ENCODE measurements at places on chromosomes 5 and 9.
A peak's percentile ranks its signal among the peaks of the same experiment; 100 is the strongest.

DNA sequence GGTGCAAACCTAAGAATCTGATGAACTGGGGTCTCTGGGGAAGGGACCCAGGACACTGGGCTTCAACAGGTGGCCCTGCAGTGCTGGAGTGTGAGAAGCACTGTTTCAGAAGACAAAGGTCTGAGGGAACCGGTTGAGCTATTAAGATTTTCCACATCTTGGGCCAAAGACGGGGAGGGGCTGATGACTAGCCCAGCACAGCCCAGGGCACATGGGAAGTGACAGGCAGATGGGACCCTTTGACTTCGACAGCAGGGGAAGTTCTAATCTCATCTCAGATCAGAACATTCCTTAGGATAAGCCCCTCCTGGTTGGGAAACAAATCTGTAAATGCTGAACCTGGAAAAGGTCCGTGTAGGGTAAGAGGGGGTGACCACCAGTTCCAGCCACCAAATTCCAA lies 67.4 kb downstream of the RAPGEF1 start:
- DNase-seq = no peak
- peak overlapping the region; percentile 37 for H3K27ac ChIP-seq
- H3K4me1 ChIP-seq = peaks cover 55% of the 10 kb centered on the region
- no peak overlapping the region for H3K4me3 ChIP-seq
- H3K27me3 ChIP-seq = no peaks in the 10 kb centered on the region

GRCh38 chr9:109787735-109788134 lies 7.7 kb downstream of the PALM2AKAP2 start:
- no peak for DNase-seq
- H3K27me3 ChIP-seq = no peaks in the 10 kb centered on the region
- no peaks in the 10 kb centered on the region for H3K36me3 ChIP-seq
- H3K27ac ChIP-seq = no peak overlapping the region

- H3K27me3 ChIP-seq = no peaks in the 10 kb centered on the region
- no peaks in the 10 kb centered on the region for H3K36me3 ChIP-seq
- no peak overlapping the region for H3K27ac ChIP-seq
- DNase-seq = no peak
Observed at GRCh38 chr5:143318270-143318669, 85.2 kb downstream of the NR3C1 start.

DNA sequence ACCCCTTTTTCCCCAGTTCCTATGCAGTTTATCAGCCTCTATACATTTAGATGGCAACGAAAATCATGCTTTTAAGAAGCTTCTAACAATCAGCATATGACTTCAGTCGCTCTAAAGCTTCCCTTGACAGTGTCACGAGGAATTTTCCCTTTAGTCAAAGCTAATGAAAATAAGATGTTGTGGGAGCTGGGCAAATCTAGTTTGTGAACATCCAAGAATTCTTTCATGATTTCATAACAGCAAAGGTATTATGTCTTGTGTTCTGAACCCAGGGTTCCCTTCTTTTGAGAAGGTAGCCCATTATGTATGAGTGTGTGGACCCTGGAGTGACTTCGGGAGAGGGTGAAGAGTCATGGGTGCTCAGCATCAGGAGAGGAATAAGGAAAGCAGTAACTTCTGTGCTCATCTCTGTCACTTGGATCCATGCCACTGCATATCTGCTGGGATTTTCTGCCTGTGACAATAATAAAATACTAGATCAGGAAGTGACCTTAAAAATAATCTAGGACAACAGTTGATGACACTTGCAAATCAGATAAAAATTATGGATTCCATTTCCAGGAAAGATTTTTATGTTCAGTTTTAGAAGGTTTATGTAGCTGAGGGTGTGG lies 102.4 kb downstream of the PCSK1 start:
- no peaks in the 10 kb centered on the region for H3K36me3 ChIP-seq
- H3K4me1 ChIP-seq = peaks cover 10% of the 10 kb centered on the region
- H3K27me3 ChIP-seq = no peaks in the 10 kb centered on the region
- H3K4me3 ChIP-seq = no peak overlapping the region
- no peak overlapping the region for H3K27ac ChIP-seq

DNA sequence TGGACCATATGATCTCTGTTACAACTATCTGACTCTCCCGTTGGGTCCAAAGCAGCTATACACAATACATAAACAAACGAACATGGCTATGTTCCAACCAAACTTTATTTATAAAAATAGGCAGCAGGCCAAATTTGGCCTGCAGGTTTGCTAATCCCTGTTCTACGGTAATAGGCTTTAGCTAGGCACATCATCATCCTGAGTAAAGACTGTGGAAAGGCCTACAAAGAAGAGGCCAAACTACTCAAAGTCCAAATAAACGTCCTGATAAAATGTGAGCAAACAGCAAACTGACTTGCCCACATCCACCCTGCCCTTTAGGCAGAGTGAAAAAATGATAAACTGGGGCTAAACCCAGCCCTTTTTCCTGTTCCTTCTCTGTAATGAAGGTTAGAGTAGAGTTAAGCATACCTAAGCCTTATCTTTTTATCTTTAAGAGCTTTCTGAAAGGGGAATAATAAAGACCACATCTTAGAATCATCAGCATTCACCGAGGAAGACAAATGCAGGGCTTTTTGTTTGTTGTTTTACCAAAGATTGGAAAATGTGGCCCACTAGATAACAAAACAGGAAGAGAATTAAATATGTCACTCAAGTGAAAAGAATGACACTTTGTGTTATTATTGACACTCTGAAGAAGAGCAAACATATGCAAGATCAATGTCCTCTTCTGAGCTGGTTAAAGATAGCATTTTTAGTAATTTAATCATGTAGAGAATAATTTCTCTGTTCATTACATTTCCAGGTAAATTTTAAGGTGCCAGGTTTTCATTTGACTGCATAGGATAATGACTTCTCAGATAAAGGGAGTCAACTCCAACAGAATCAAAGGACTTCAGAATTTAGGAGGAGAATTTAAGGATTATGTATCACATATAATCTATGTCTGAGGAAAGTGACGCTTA lies 160.0 kb upstream of the GNA14 start:
- no peaks in the 10 kb centered on the region for H3K27me3 ChIP-seq
- H3K36me3 ChIP-seq = no peaks in the 10 kb centered on the region
- no peak overlapping the region for H3K4me3 ChIP-seq
- DNase-seq = no peak

GRCh38 chr9:94096819-94097577 lies 12.7 kb downstream of the PTPDC1 start:
- H3K36me3 ChIP-seq = no peaks in the 10 kb centered on the region
- H3K4me3 ChIP-seq = no peak overlapping the region
- no peak for DNase-seq
- no peak overlapping the region for H3K27ac ChIP-seq

DNA sequence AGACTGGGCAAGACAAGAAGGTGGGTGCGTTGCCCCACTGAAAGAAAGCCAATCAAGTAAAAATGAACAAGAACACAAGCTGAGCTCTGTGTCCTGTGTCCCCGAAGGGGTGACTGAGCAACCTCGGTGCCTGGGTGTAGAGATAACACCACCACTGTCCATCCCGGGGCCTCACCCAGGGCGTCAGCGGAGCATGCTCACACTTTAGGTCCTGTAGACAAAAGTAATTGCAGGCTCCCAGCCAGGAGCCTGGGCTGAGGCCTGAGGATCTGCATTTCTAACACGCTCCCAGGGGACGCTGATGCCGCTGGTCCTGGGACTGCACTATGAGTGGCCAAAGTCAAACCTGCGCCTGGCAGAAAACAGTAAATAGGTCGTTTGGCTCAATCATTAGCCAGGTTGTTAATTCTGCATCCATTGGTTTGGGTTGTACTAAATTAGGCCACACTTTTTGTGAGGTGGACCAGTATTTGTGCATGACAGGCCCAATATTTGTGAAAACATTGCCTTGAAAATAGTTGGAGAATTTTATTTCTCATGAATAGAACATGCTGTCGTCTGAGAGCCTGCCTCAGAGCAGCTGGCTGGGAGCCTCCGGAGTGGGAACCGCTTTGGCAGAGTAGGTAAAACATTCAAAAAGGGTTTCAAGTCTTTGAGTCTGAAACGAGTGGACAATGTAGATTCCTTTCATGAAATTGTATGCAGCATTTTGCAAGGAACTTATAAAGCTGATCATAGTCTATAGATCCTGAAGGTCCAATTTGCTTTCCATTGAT lies 38.3 kb downstream of the ANKRD33B start:
- H3K4me1 ChIP-seq = no peaks in the 10 kb centered on the region
- no peak overlapping the region for H3K4me3 ChIP-seq
- no peaks in the 10 kb centered on the region for H3K36me3 ChIP-seq
- H3K27ac ChIP-seq = no peak overlapping the region

DNA sequence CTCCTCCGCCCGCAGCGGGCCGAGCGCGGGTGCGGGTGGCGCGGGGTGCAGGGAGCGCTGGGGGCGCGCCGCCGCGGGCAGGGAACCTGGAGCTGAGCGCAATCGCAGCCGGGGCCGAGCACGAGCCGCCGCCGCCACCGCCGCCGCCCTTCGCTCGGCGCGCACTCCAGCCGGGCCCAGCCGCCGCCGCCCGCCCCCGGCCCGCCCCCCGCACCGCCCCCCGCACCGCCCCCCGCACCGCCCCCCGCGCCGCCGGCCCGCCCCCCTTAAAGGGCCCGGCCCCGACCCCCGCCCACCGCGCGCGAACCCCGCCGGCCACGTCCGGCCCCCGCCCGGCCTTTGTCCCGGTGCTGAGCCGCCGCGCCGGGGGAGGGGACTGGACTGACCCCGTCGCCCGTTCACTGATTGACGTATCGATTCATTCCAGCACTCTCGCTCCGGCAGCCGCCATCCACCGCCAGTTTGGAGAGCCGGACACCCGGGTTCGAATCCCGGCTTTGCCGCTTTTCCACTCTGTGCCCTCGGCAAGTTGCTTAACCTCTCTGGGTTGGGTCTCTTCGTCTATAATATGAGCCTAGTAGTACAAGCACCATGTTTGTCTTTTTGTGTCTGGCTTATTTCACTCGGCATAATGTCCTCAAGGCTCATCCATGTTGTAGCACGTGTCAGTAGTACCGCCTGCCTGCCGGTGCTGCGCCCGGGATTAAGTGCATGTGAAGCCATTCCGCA lies at the start of gene SH3PXD2B:
TSS of gene SH3PXD2B (minus strand) at position 168 of the 729 bp plus-strand sequence. CDS start 173 bp downstream, outside the sequence.
- peak within 1 kb of the TSS; percentile 85 for H3K27ac ChIP-seq
- no peaks in the 10 kb centered on the region for H3K36me3 ChIP-seq
- peak within 1 kb of the TSS; percentile 89 for H3K4me3 ChIP-seq
- no peak for DNase-seq
- no peaks in the 10 kb centered on the region for H3K27me3 ChIP-seq

- no peak overlapping the region for H3K4me3 ChIP-seq
- DNase-seq = no peak
- H3K4me1 ChIP-seq = peaks cover 16% of the 10 kb centered on the region
- H3K27me3 ChIP-seq = no peaks in the 10 kb centered on the region
- no peak overlapping the region for H3K27ac ChIP-seq
Observed at GRCh38 chr5:156481741-156482140, 154.8 kb downstream of the SGCD start.

DNA sequence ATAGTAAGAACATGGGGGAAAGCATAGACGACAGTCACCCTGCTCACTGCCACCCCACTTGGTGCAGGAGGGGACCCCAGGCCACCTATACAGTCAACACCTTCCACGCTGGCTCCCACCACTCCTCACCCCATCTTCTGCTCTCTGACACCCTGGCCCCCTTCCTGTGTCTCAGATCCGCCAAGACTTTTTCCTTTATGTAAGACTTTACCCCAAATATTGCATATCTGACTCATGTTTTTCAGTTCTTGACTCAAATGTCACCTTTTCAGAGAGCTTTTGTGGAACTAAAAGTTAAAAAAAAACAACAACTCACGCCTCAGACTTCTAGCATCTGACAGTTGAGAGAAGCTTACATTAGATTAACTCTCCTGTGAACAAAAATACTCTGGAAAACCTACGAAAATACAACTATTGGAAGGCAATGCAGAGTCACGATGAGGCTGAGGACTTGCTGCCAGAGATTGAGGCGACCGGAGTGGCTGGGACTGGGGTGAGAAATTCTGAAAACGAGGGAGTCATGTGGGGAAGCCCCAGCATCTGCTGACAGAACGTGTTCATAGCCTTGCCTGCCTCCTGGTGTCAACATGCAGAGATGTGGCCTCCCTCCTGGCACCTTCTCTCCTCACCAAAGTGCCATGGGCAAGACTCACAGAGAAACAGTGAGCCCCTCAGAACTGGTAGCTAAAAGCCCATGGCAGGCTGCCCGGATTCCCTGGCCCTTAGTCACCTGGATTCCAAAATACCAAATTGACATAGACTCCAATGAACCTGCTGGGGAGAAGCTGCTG lies 22.4 kb upstream of the FCN2 start:
- no peaks in the 10 kb centered on the region for H3K36me3 ChIP-seq
- H3K27me3 ChIP-seq = no peaks in the 10 kb centered on the region
- peak; percentile 33 for DNase-seq
- peaks cover 3% of the 10 kb centered on the region for H3K4me1 ChIP-seq
- no peak overlapping the region for H3K4me3 ChIP-seq
- H3K27ac ChIP-seq = no peak overlapping the region

DNA sequence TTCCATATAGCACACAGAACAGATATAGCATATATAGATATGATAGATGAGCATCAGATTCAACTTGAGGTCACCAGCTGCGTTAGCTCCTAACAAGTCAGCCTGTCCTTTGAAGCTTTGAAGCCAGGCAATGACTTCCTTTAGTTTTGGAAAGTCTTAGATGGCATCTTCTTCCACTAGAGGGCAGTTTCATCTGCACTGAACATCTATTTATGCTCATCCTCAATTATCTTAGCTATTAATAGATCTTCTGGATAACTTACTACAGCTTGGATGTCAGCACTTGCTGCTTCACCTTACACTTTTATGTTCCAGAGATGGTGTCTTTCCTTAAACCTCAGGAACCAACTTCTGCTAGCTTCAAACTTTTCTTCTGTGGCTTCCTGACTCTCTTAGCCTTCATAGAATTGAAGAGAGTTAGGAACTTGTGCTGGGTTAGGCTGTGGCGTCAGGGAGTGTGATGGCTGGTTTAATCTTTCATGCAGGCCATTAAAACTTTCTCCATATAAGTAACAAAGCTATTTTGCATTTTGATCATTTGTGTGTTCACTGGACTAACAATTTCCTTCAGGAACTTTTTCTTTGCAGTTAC lies 1401.4 kb downstream of the EFNA5 start:
- H3K27ac ChIP-seq = no peak overlapping the region
- H3K4me3 ChIP-seq = no peak overlapping the region
- DNase-seq = no peak
- H3K36me3 ChIP-seq = no peaks in the 10 kb centered on the region

DNA sequence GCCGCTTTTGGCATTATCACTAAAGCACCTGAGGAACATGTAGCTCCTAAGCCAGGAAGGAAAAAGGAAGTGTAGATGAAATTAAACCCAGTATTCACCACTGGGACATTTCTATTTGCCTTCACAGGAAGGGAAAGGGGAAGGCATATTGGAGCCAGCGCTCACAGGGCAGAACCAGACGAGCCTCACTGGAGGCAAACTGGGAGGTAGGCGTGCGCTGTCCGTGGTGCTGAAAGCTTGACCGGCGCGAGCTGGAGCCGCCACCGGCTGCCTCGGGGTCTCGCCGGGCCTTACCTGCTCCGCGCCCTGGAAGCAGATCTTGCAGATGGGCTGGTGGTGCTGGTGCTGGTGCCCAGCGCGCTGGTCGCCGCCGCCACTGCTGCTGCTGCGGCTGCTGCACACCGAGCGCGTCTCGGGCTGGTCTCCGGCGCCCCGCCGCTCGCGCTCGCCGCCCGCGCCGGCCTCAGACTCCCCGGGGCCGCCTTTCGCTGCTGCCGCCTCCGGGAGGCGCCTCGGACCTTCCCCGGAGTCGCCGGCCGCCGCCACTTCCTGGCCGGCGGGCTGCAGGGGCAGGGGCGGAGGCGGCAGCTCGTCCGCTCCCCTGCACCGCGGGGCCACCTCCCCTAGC lies 732 bp downstream of the MARCHF11 start:
- no peaks in the 10 kb centered on the region for H3K27me3 ChIP-seq
- H3K4me1 ChIP-seq = peaks cover 15% of the 10 kb centered on the region
- peak overlapping the region; percentile 61 for H3K4me3 ChIP-seq
